ENCODE measurements at places on chromosomes 16 and 17.

GRCh38 chr17:39357986-39358385, 43.4 kb downstream of the FBXL20 start:
- DNase-seq = no peak

DNA sequence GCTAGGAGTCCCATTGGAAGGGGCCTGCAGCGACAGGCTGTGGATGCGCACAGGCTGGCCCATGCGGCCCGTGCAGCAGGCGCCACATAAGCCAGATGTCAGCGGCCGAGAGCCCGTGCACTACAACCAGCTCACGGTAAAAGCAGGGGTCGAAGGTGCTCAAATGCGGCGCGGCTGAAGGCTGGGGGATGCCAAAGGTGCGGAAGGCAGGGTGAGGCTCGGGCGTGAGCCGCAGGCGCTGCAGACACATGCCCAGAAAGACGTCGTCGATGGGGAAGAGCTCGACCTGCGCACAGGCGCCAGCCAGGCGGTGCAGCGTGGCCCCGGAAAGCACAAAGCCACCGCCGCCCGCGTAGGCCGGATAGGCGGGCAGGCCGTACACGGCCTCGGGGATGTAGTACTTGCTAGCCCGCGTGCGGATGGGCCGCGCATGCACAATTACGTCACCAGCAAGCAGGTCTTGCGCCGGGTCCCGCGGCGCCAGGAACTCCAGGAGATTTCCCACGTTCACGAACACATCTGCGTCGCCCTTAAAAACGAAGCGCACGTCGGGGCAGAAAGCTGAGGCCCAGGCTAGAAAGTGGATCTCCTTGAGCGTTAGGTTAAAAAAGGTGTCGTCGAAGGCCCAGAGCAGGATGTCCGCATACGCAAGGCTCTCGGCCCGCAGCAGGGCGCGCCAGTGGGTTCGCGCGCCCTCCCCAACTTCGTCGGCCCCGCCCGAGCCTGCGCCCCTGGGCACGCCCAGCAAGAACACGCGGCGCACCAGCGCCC, 1.3 kb downstream of the B3GNT9 start:
- DNase-seq = no peak

- DNase-seq = no peak
Measured at GRCh38 chr16:2016407-2016922, 3.1 kb upstream of the NPW start.

GRCh38 chr16:71459510-71459909, 2.5 kb downstream of the ZNF23 start:
- DNase-seq = no peak

GRCh38 chr16:47858333-47858982, 297.3 kb downstream of the ABCC12 start:
- no peak for DNase-seq

GRCh38 chr17:13569398-13570123, 32.2 kb downstream of the HS3ST3A1 start:
- no peak for DNase-seq

GRCh38 chr17:32520737-32521404, 34.1 kb downstream of the CDK5R1 start:
- no peak for DNase-seq

GRCh38 chr17:20934288-20934687, 108.5 kb downstream of the USP22 start:
- DNase-seq = no peak

GRCh38 chr16:4675864-4676786, 17.2 kb upstream of the NUDT16L1 start:
- DNase-seq = no peak

DNA sequence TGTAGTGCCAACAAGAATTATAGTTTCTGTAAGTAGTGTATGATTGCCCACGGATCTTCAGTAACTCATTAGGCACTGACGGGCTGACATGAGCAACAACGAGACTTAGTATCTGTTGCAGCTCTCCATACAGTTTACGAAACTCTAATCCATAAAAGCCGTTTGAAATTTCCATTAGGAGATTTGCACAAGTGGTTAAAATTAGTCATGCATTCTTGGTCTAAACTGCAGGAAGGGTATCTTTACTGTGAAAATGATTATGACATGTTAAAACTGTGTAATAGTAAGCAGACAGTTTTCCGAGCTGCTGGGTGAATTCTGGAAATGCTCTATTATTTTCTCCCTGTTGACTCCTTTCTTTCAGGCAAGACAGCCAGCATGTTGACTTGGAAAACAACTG, 605.0 kb downstream of the WWOX start:
- no peak for DNase-seq

DNA sequence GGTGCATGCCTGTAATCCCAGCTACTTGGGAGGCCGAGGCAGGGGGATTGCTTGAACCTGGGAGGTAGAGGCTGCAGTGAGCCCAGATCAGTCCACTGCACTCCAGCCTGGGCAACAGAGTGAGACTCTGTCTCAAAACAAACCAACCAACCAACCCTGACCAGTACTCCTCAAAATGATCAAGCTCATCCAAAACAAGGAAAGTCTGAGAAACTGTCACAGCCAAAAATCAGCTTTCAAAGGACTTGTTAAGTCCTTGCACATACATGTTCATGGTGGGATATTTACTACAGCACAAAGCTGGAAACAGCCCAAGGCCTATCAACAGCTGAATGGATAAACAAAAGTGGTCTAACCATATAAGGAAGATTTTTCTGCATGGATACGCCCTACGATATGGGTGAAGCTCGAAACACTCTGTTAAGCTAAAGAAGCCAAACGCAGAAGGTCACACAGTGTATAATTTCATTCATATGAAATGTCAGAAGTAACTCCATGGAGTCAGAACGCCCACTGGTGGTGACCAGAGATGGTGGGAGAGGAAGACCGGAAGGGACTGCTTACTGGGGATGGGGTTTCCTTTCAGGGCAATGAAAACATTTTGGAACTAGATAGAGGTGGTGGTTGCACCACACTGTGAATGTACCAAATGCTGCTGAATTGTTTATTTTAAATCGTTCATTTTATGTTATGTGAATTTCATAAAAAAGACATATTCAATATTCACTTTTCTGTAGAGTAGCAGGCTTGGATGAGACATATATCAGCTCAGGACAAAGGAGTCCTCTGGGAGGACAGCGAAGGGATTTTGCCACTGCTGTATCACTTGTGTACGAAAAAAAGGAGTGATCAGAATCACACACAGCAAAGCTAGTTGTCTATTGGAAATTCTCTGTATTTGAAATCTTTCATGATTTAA, 17.7 kb downstream of the CCL17 start:
- no peak for DNase-seq

GRCh38 chr17:50206604-50207293, 5.3 kb upstream of the COL1A1 start:
- no peak for DNase-seq

Data from thoracic aorta (tissue), 2 donors.